CD8-positive, alpha-beta T cell (primary cell): ENCODE measurements at places on chromosomes 6 and 20.

DNA sequence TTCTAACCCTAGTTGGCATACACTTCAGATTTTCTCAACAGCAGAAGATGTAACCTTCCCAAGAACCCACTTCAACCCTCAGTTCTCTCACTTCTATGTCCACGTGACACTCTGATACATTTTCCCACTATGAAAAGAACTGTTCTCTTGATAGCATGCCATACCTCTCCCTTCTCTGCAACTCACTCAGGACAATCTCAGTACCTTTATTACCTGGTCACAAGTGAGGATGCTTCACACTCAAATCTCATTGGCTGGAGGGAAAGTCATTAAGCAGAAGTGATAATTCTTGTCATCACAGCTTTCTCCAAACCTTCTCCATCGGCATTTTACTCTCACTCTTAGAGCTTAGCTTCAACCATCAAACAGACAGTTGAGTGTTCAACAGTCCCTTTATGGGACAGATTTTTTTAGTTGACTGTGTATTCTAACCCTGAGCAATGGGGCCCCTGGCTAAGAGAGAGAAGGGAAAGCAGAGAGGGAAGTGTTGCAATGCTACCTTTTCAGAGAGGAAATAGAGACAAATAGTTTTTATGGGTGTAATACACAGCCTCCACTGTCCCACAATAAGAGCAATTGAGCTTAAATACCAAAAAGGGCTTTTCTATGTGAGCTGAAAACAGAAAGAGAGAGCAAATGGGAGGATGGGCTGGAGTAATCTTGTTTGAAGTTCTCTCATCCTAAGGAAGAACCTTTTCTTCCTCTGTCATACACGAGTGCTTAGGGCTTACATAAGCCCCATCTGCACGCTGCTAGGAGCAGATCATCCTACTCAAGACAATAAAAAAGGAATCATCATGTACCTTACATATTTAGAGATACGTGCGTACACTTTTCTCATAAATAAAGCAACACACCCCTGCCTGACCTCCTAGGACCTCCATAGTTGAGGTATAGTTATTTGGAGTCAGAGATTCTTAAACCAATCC lies 16.0 kb downstream of the HLA-DPA1 start:
- no peak for DNase-seq

- DNase-seq: no peak
Measured at GRCh38 chr6:40394381-40394780, 192.8 kb downstream of the LRFN2 start.

DNA sequence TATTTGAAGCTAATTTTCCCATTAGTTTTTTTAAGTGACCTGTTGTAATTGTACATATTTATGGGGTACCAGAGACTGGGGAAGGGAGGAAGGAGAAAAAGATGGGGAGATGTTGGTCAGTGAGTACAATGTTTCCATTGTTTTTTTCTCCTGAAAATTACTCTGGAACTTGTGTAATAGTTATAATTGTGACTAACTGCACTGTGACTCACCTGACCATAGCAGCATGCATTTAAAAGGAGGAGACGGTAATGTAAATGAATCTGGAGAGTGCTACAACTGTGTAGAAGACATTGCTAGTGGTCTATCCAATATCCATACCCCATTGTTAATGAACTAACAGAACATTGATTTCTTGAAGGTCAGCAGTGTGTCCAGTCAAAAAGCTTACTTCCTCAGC lies 133.4 kb downstream of the RFPL4B start:
- DNase-seq: no peak

DNA sequence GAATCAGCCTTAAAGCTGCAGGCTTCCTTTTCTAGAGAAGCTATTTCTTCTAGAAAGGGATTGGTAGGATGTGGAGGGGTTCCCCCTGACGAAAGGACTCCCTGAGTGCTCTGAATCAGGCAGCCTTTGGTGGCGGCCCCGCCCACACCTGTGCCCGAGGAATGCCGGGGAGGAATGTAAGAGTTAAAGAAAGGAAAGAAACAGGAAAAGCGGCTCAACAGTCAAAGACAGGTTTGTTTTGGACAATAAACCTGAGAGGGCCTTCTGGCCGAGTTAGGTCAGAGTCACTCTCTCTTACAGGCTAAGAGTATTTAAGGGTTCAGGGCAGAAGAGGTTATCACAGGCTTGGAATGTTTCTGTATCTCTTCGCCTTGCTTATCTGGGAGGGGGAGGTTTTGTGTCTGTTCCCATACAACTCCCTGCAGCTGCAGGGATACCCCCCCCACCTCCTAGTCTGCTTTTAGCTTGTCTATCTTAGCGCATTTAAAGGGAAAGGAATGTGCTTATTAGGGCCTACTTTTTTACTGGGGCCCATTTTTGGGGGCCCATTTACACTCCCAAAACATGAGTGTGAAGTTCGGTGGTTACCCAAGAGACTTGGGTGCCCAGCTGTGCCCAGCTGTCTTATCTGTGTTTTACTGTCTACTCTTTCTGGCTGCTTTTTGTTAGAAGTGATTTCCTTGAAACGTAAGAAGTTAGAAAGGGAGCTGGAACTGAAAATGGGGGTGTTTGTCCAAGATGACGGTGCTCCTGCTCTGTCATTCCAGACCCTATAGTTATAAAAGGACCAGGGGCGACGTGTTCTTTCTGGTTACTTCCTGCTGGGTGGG lies 32.8 kb downstream of the DYNLT1 start:
- DNase-seq: no peak

DNA sequence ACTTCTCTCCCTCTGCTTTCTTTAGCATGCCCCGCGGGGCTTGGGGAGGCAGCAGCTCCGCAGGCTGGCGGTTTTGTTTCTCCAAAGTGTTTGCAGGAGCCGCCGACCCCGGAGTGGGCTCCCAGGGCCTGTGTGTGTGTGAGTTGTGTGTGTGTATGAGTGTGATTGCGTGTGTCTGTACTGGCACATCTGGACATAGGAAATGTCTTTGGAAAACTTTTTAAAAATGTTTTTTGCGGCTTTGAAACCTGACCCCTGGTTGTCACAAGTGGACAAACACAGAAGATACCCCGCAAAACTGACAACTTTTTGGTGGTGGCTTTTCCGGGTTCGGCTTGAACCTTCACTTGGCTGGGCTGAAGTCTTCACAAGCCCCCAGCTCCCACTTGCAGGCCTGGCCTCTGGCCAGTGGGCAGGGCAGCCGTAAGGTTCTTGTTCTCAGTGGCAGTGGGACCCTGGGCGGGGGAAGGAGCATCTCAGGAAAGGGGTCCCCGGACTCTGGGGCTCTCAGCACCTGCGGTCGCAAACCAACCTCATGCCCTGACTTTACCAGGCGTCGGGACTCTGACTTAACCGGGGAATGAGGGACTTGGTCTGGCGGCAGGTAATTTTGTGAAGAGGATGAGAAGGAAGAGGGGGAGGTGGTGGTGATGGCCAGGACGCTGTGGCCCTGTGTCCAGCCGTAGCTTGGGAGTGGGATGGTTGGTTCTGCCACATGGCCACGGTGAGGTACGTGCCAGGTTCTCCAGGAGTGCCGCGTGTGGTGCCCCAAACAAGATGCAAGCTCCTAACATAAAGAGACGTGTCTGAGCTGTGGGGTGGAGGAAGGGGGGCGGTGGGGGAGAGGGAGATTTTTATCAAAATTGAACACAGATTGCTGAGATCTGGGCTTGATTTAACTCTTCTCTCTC lies 619 bp downstream of the DAAM2 start:
- no peak for DNase-seq
